ENCODE measurements at places on chromosomes 11 and 22. TPM values are rescaled to one million over a fixed set of nuclear protein-coding genes. Genes with fewer than 3 reads are reported as not detected.

CFAP300 gene
- 1.7 TPM for total RNA-seq

PAMR1 gene
- 23.6 TPM for total RNA-seq

DERL3 gene
- 11.4 TPM for total RNA-seq

RIC3 gene
- total RNA-seq = 16.6 TPM

GNG3 gene
- not detected for total RNA-seq

- DNase-seq = no peak
Measured at GRCh38 chr11:37967635-37968034, 1369.6 kb upstream of the RAG2 start.

DNA sequence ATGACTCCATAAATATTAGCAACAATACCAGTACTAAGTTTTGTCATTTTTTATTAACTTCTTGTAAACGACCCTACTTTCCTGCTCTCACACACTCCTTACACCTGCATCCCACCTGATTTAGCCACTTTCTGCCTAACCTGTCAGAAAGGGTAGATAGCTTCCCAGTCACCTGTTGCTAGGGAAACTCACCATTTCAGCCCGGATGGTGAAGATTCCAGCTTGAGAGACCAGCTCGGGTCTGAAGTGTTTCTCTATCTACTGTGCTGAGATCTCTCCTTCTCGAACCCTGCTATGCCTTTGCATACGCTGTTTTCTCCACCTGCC, at the start of gene PARVG:
Gene PARVG (plus strand): TSS at position 220 of the 327 bp plus-strand sequence. CDS start 2,405 bp downstream, outside the sequence.
- no peak for DNase-seq

DNA sequence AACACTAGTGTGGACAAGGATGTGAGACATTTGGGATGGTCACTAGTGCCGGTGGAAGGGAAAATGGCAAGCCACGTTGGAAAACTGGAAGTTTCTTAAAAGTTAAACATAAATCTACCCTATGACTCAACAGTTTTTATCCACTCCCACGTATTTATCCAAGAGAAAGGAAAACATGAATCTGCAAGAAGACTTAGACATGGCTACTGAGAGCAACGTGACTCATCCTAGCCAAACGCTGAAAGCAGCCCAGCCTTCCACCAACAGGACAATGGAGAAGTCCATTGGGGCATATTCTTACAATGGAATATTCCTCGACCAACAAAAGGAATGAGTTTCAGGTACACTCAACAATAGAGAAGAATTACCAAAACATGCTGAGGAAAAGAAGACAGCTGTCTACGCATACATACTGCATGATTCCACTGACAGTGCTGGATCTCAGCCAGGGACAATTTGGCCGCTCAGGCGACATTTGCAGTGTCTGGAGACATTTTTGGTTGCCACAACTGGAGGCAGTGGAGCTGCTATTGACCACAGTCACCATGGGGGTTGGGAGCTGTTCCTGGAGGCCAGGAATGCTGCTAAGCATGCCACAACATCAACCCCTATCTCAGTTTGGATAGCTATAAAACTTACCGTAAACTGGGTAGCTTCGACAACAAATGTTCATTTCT, 21.2 kb downstream of the SYT13 start:
- no peak for DNase-seq

DNA sequence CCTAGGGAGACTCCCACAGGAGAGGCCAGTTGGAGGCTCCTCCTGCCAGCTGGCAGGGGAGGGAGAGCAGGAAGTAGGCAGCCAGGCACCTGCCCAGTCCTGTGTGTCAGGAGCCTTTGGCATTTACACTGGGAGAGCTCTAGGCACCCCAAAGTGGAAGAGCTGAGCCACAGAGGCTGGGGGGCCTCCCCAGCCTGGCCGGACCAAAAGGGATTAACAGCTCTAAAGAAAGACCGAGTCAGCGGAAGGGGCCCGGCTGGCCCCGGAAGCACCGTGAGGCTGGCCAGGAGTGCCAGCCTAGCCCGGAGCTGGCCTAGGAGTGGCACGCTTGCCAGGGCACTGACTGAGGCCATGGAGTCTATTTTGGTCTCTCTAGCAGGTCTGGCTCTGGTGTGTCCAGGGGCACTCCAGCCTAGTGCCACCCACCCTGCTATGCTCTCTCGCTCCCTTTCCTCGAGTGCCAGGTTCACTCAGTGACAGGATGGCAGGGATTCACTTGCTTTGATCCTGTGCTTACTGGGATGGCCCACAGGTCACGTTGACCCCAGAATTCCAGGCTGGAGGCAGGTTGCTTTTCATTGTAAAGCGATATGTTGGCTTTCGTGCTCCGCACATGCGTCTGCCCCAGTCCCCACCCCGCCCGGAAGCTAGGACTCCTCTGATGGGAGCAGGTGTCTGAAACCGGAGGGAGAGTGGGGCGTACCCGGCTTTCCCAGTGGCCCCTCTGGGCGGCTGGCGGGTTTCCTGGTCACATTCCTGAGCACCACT, 3.3 kb upstream of the KMT5B start:
- DNase-seq = no peak

DNA sequence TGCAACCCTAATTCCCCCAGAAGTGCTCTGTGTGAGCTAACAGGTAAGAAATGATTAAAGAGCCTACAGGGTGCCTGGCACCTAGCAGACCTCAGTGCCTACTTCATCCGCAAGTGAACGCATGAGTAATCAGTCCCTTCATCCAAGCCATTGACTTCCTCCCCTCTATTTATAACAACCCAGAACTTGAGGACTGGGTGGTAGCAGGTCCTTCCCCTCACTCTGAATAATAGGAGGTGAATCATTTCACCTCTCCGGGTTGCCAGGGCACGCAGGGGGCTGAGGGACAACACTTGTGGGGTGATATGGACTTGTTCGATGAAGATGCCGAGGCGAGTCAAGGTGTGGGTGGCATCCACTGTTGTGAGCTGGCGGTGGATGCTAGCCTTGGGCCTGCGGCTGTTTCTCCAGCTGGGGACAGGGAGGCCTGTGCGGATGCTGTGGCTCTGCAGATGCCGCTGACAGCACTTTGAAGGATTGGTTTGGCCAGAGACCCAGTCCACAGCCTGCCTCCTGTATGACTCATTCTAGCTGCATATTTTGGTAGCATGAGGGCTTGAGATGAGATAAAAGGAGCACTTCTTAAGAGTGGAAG, 11.7 kb upstream of the SORL1-AS1 start:
- peak; percentile 85 for DNase-seq

DNA sequence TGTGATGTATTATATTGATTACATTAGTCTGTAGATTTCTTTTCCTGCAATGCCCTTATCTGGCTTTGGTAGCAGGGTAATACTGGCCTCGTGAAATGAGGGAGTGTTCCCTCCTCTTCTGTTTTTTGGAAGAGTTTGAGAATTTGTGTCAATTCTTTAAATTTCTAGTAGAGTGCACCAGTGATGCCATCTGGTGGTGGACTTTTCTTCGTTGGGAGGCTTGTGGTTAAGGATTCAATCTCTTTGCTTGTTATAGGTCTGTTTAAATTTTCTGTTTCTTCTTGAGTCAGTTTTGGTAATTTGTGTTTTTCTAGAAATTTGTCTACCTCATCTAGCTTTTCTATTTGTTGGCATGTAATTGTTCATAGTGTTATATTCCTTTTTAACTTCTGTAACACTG, 18.9 kb downstream of the SHANK3 start:
- DNase-seq = no peak

- DNase-seq = no peak
Measured at GRCh38 chr11:877565-877964, 33.0 kb downstream of the CHID1 start.

DNA sequence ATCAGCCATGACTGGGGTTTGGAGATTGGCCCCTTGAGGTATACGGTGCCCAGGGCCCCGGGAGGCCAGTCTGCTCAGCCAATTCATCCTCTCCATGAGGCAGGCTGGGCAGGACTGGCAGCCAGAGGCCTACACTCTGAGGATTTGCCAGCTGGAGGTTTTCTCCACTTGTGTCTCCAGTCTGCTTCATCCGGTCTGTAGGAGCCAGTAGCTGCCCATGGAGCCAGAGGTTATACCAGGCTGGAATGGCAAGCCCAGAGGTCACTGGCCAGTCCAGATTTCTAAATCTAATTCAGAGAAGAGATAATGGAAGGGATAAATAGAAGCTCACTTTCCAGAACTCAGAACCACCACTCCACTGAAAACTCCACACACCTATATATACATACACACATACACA, 10.0 kb downstream of the FHIP1B start:
- no peak for DNase-seq

- DNase-seq = no peak
Measured at GRCh38 chr11:35376118-35376510, 43.2 kb downstream of the SLC1A2 start.

GRCh38 chr11:35066030-35066429, 72.9 kb upstream of the CD44 start:
- no peak for DNase-seq

GRCh38 chr11:2305788-2306451, 4.1 kb downstream of the TSPAN32 start:
- peak; percentile 37 for DNase-seq

- DNase-seq = peak; percentile 18
Measured at GRCh38 chr11:74255741-74256375, 55.6 kb downstream of the P4HA3 start.

DNA sequence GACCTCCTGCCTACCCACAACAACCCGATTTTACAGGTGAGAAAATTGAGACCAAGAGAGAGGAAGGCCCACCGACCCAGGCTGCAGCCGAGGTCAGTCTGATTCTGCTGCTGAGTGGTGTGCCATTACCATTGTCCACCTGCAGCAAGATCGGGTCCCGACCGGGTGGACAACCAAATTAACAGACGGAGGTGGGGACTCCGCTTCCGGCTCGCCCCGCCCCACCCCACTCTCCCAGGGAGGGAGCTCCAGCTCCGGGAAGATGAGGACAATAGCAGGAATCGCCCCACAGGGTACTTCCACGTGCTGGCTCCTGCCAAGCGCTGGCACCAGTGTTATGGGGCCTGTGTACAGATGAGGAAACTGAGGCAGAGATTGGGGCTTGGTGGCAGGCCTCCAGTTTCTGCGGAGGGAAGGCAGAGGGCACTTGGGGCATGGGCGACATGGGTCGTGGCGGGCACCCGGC, 425 bp upstream of the KDELR3 start:
- no peak for DNase-seq

GRCh38 chr11:64580412-64580811, 10.6 kb upstream of the SLC22A12 start:
- peak; percentile 28 for DNase-seq

DNA sequence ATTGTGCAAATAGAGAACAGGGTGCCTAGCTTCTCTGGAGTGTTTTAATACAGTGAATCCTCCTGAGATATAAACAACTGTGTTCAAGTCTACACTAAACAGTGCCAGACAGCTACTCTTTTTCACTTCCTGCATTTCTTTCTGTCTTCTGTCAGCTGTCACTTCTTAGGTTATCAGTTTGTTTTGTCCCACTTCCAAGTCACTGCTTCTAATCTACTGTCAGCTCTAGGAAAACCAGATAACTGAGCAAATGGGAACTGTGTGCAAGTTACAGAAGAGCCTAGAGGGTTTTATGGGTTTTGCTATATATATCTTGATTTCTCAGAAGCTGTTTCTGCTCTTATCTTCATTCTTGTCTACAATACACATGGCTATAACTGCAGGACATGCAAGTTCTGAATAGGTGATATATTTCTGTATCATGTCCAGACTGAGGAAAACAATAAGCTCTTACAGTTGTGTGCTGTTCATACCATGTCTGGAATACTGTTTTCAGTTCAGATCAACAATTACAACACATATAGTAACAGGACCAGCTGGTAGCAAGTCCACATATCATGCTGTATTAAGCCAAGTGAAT, 5.8 kb downstream of the PITPNB start:
- no peak for DNase-seq

DNA sequence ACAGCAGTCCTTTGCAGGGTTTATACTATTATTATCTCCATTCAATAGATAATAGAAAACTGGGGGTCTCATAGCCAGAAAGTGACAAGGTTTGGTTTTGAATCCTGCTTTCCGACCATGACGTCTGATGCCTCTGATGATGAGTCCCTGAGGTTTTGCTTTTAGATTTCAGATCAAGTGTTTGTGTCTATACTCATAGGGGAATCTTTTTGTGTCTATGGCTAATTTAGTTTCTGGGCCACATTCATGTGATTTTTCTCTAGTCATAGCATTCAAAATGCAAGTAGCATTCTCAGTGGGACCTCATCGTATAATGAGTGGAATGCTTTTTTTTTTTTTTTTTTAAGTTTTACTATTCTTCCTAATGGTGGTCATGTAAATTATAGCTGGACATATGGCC, 72.9 kb downstream of the TNRC6B start:
- no peak for DNase-seq

GRCh38 chr11:116472651-116473050, 300.1 kb downstream of the BUD13 start:
- no peak for DNase-seq

GRCh38 chr11:92888696-92889095, 80.8 kb upstream of the MTNR1B start:
- DNase-seq = no peak

DNA sequence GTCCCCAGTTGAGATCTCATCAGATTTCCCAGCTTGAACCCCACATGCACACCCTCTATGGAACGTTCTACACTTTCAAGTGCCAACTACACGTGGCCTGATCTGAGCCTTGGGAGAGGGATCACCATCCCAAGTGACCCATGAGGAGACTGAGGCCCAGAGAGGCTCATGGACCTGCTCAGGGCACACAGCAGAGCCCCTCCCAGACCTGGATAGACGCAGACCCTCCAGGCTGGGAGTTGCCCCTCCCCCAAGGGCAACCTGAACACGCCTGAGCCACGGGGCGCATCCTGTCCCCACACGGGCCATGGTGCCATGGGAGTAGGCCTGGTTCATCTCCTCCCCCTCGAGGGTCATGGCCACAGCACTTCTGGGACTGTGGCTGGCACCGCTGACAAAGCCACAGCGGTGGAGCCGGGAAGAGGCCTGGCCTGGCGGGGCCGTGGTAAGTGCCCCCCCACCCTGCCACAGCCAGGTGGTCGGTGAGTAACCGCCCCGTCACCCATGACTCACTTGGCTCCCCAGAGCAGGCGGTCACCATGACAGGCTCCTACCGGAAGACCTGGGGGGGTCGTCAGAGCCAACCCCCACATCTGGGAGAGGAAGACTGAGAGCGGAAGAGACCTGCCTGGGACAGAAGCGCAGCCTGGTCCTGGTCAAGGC, 8.1 kb downstream of the WNT7B start:
- no peak for DNase-seq

DNA sequence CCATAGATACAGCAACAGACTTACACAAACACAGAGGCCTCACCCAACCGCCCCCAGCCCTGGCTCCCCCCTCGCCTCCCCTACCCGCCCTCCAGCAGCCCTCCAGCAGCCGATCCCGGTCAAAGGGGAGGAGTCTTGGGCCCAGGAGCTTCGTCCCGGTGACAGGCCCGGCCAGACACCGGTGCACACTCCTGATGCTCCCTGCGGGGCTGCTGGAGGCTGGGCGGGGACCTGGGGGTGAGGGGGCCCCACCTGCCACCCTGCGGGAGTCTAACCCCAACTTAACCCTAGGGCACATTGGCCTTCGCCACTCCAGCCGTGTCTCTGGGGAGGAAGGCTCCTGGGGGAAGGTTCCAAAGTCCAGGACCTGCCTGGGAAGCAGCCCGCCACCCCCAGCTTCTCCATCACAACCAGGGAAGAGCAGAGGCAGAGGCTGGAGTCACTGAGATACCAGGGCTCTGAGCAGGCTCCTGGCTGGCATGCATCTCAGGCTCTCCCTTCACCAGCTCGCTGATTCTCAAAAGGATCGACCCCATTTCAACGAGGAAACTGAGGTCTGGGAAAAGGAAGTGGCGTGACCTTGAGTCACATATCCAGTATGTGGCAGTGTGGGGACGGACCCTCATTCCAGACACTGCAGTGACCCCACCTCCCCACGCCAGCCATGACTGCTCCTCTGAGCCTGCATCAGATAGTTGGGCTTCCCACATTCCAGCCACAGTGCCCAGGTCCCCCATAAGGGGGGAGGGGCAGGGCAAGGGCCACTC, 14.4 kb downstream of the BCL9L start:
- DNase-seq = peak; percentile 70

- no peak for DNase-seq
Measured at GRCh38 chr11:31823644-31824331, 12.7 kb upstream of the PAX6 start.
